ENCODE measurements at places on chromosomes 13 and 19. TPM values are rescaled to one million over a fixed set of nuclear protein-coding genes. Genes with fewer than 3 reads are reported as not detected.

The TGDS gene
- 4.6 TPM for total RNA-seq

DNA sequence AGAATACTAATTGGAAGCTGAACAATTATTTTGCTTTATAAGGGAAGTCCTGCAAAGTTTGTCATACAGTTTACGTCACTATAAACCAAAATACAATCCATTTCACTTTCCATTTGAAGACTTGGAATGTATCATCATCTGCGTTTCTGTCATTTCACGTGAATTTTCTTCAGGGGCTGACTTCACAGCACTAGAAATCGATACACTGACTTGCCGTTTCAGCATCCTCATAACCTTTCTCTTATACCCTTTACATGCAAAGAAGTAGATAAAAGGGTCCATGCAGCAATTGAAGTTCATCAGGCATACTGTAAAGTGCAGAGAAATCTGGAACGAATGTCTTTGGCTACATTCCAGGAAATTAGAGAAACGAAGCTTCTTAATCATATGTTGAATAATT is 12.2 kb downstream of the GPR183 start:
- DNase-seq: no peak

DNA sequence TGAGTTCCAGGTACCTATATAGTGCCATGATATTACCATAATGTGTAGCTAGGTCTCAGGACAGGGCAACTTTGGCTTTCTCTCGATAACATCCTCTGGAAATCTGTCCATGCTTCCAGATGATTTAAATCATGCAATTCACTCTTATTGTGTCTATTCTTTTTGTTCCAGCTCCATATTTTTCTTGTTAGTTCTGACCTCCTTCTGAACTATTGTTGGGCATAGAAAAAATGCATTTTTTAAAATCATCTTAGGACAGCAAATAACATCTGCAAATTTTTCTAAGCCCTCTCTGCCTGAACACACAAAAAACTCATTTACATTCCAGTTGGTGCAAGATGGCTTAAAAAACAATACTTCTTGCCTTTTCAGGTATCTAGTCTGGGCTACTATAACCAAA is 1561.0 kb upstream of the MIR17HG start:
- no peak for DNase-seq

The ZNF98 gene
- total RNA-seq: 0.55 TPM

DNA sequence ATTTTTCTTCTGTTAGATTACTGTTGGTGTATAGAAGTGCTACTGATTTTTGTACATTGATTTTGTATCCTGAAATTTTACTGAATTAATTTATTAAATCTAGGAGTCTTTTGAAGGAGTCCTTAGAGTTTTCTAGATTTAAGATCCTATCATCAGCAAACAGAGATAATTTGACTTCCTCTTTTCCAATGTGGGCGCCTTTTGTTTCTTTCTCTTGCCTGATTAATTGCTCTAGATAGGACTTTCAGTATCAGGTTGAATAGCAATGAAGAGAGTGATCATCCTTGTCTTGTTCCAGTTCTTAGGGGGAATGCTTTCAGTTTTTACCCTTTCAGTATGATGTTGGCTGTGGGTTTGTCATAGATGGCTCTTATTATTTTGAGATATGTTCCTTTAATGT is 5.6 kb upstream of the CD33 start:
- DNase-seq: no peak

GRCh38 chr19:30070968-30071632 is 129.1 kb downstream of the URI1 start:
- peak; percentile 73 for DNase-seq

The ZNF253 gene
- total RNA-seq: 9.6 TPM

The TLE6 gene
- total RNA-seq: 0.30 TPM

- DNase-seq: no peak
Observed at GRCh38 chr13:26017196-26017921, 34.5 kb downstream of the SHISA2 start.

DNA sequence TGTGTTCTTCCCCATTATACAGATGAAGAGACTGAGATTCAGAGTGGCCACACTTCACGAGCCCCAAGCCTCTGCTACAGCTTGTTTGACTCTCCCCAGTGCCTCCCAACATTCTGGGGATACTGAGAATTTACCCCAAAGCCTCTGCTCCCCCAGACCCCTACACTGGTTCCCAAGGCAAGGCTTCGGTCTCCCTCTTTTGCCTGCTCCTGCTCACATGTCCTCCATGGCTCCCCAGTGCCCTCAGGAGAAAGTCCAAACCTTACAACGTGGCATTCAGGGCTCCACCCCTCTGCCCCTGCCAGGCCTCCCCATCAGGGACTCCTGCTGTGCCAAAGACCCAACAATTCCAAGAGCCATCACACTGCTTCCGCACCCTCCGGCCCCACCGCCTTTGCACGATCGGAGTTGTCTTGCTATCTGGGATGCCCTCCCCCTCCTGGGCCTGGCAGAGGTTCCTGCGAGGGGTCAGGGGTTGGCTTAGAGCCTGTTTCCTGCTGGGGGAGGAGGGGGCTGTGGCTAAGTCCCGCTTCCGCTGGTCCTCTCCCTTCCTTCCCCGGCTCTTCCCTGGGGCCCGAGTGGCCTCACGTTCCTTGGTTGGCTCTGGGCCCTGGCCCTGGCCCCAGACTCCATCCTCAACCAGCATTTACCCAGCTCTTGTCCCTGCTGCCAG is 15.4 kb downstream of the GTPBP3 start:
- DNase-seq: peak; percentile 38

DNA sequence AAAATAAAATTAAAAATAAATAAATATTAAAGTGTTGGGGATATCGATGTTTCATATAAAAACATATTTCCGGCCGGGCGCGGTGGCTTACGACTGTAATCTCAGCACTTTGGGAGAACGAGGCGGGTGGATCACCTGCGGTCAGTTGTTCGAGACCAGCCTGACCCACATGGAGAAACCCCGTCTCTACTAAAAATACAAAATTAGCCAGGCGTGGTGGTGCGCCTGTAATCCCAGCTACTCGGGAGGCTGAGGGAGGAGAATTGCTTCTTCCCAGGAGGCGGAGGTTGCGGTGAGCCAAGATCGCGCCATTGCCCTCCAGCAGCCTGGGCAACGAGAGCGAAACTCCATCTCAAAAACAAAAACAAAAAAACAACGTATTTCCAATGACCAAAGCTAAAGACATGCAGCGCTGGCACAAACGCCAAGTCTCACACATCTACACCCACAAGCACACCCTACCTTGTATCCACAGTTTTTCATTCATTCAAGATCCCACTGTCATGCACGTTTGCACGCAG is 907 bp downstream of the ZNF569 start:
- no peak for DNase-seq

The MAP3K10 gene
- total RNA-seq: 19.6 TPM

Measured in left ventricle myocardium superior (tissue), 1 donor.